Stomach (tissue), 19 donors: ENCODE measurements at places on chromosomes 12 and 14.

DNA sequence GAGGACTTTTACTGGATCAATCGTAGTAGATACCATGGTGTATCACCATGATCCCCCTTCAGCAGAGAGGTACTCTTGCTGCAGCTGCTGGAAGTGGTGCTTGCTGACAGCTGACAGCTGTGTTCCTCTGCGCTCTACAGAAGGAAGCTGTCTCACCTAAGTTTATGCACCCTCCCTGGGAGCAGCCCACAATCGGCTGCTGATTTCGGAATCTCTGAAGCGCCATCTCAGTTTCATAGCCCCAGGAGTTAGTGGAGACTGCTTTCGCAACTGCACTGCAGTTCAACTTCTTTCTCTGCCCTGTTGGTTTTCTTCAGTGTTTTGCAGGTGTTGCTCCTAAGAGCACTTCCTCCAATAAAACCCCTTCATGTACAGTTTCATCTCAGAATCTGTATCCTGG, 237.9 kb downstream of the PAWR start:
- DNase-seq: no peak

GRCh38 chr14:92601757-92602417, 88.3 kb downstream of the RIN3 start:
- no peak for DNase-seq

- no peak for DNase-seq
Observed at GRCh38 chr14:90445011-90445410, 48.2 kb downstream of the CALM1 start.

DNA sequence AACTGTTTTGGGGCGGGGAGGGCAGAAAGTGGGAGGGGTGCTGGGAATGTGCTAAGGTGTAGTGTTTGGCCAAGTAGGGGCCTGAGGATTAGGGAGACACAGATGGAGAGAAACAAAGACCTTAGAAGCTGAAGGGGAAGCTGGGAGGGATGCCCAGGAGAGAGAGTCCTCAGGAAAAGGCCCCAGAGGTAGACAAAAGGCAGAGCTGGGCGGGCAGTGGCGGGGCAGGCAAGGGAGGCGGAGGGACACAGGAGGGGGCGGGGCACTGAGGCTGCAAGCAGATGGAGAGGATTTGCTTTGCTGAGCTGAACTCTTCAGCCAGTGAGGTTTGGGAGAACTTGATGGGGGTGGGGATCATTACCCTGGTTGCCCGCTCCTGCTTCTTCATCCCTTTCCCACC, 2.8 kb downstream of the PTMS start:
- DNase-seq: no peak

GRCh38 chr12:10341892-10342509, 34.3 kb downstream of the KLRD1 start:
- no peak for DNase-seq

DNA sequence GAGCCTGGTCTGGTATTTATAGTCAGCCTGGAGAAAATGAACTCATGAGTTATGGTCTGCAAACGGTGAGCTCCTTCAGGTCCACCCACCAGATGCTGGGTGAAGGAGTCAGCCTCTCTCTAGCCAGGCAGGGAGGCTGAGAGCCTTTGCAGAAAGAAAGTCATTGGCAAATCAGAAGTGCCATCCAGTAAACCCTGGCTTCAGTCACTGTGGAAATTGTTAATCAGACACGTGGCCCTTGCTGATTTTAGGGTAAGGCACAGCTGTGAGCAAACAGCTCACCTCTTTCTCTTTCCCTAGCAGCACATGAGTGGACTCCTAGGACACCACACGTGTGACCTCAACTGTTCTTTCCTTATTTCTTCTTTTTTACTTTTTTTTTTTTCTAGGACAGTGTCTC, 44.9 kb downstream of the CHST11 start:
- DNase-seq: no peak

DNA sequence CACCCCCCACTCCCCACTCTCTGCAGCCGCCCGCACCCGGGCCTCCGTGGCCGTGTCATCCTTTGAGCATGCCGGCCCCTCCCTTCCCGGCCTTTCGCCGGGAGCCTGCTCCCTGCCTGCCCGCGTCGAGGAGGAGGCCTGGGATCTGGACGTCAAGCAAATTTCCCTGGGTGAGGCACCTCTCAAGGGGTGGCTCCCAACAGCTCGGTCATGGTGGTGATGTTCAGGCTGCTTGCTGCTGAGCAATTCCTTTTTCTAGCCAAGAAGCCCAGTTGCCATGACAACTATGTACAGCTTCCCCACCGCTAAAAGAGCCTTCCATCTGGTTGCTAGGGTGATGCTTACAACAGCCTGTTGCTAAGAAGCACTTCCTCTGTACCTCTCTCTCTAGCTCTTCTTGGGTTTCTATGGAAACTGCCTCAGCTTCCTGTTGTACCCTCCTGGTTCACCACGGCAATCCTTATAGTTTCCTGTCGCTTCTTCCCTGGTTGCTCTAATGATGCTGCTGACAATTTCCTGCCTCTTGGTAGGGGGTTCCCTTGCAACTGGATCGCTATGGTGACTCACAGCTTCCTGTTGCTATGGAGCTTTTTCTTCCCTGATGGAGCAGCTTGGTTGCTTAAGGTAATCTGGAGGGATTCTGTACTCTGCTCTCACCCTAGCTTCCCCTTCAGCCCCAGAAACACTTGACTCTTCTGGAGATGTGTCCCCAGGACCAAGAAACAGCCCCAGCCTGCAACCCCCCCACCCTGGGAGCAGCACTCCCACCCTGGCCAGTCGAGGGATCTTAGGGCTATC, 11.0 kb downstream of the ZNF219 start:
- no peak for DNase-seq

- no peak for DNase-seq
Observed at GRCh38 chr14:70121521-70121920, 67.2 kb downstream of the SLC8A3 start.

GRCh38 chr14:103104654-103105452, 10.3 kb downstream of the EXOC3L4 start:
- DNase-seq: peak; percentile 89

- DNase-seq: no peak
Observed at GRCh38 chr12:18589316-18589715, 148.5 kb downstream of the PLCZ1 start.

- no peak for DNase-seq
Observed at GRCh38 chr12:83932011-83932410, 980.6 kb downstream of the SLC6A15 start.

GRCh38 chr14:22084393-22085281, 411.0 kb upstream of the OR4E1 start:
- peak; percentile 78 for DNase-seq

GRCh38 chr12:18446061-18446644, 184.8 kb downstream of the PIK3C2G start:
- DNase-seq: no peak

GRCh38 chr14:52545584-52546317, 6.6 kb downstream of the TXNDC16 start:
- DNase-seq: no peak

GRCh38 chr12:48601013-48601756, 31.3 kb upstream of the LALBA start:
- no peak for DNase-seq

- DNase-seq: no peak
Observed at GRCh38 chr12:132474237-132474741, 15.7 kb upstream of the FBRSL1 start.

DNA sequence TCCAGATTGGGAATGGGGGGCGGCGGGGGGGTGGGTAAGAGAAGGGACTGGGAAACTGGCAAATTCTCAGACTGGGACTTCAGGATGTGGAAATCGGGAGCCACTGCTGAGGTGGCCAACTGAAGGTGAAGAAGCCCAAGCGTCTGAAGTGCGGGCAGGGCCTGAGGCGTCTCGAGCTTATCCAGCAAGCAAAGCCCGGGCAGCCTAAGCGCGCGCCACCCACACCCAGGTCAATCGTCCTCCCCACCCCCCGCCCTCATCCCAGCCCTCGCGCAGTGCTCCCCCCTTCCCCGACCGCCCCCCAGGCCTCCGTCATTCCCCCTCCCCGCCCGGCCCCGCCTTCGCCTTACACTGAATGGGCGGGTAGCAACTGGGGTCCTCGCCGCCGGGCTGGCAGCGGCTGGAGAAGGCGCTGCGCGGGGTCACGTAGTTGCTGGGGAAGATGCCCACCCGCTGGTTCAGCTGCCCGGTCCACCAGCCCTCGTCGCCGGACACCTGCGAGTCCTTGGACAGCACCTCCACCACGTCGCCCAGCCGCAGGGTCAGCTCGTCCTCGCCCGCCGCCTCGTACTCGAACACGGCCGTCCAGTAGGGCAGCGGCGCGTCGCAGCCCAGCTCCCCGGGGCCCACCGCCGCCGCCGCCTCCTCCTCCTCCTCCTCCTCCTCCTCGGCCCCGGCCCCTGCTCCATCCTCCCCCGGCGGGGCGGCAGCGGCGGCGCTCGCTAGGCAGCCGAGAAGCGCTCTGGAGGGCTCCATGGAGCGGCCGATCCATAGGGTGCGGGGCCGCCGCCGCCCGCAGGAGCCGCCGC, 693 bp downstream of the MAP3K9 start:
- peak; percentile 79 for DNase-seq

DNA sequence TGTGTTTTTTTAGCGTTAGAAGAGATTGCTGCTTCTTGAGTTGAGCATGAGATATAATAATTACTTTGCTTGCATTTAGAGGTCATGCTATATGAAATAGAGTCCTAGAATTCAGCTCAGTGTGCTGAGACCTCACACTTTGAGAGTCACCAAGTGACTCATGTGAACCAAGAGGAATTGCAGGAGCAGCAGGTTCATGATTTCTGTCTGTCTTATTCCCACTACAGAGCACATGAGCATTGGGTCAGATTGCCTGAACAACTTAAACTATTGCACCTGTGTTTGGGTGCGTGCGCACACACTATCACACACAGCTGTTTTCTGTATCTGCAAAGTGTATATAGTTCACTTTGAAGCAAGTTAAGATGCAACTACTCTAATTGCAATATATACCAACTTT, 109.3 kb downstream of the FGD4 start:
- no peak for DNase-seq

GRCh38 chr12:92136026-92136730, 9.5 kb downstream of the BTG1 start:
- DNase-seq: no peak

DNA sequence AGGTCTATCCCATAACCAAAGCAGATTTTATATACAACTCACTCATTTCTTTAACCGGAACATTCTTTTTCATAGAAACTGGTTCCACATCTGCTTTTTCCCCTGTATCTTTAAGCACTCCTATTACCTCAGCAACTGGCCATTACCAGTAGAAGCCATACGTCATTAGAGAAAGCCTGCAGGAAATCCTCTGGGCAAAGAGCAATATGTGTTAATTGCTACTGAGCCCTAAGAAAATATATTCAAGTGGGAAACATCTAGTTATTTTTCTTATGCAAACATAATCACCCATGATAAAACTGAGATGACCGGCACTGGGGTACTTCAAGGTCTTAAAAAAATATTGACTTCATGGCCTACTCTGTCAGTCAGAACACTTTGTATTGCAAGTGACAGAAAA, 28.2 kb upstream of the CPSF6 start:
- peak; percentile 3 for DNase-seq

DNA sequence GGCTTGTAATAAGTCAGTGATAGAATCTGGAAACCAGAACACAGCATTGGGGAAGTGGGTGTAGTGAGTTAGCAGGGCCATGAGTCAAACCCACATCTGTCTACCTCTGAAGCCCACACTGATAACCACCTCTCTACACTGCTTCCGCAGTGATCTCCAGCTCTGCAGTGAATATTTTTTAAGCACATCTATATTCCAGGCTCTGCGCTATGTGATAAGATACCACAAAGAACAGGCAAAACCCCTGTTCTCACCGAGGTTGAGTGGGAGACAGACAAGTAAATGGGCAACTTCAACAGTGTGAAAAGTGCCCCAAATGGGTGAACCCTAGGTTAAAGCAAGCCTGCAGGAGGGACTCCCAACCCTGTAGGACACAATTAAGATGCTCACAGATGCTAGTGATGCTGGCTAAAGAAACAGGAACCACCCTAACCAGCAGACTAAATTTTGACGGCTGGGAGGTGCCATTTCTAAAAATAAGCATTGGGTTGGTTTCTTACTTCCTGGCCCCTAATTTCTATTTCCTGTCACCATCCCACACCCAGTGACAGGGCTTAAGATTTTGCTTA, 375.0 kb downstream of the DPF3 start:
- DNase-seq: no peak

GRCh38 chr14:32565256-32565655, 236.2 kb downstream of the AKAP6 start:
- DNase-seq: no peak

DNA sequence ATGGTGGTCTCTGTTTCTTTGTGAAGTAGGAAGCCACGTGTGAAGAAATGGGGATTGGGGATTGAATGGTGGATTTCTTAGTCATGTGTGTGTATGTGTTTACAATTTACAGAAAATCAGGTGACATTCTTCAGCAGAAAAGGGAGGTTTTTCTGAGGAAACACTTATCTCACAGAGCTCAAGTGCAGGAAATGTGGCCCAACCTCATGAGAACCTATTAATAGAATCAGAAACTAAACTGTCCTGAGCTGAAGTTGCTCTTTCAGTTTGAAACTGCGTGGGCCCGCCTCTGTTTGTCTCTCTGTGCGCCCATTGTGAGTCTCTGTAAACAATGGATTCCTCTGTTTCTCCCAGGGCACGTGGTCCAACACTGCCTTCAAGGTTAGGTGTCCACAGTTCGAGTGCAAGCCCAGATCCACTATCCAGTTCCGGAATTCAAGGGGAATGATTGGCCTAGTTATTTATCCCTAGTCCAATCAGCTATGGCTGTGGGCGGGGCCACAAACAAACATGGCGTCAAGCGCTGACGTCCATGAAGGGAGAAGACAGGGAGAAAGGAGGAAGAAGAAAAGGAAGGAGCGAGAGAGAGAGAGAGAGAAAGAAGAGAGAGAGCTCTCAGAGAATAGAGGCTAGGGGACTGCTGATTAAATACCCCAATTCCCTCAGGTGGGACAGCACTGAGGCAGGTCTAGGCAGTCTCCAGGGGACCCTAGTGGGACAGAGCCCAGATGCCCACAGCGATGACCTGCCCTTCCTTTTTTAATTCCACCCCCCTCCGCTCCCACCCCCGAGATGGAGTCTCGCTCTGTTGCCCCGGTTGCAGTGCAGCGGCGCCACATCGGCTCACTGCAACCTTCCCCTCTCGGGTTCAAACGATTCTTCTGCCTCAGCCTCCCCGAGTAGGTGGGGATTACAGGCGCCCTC, 31.4 kb upstream of the C12orf76 start:
- DNase-seq: peak; percentile 44

GRCh38 chr14:102377696-102378095, 15.0 kb downstream of the TECPR2 start:
- no peak for DNase-seq

- DNase-seq: no peak
Observed at GRCh38 chr12:33653362-33653761, 213.7 kb upstream of the SYT10 start.

DNA sequence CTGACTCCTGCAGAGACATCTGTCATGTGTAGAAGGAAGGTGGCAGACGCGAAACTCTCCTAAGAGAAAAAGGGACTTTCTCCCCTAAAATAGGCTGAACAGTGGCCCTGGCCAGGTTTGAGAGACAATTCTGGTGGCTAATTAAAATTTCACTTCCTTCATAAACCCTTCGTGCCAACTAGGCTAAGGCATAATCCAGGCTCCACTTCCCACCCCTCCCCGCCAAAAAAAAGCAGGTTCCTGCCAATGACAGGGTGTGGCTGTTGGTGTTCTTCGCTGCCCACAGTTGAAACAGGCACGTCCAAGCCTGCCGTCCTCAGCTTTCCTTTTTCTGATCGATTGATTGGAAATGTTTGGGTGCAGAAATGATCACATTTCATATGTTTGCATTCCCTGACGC, 144.6 kb downstream of the GCH1 start:
- DNase-seq: no peak
